ENCODE measurements at places on chromosomes 6 and 20.

GRCh38 chr6:125804264-125804663 lies 13.5 kb downstream of the NCOA7 start:
- DNase-seq, result no peak

GRCh38 chr6:34447910-34448309 lies 18.0 kb upstream of the PACSIN1 start:
- DNase-seq, result no peak

DNA sequence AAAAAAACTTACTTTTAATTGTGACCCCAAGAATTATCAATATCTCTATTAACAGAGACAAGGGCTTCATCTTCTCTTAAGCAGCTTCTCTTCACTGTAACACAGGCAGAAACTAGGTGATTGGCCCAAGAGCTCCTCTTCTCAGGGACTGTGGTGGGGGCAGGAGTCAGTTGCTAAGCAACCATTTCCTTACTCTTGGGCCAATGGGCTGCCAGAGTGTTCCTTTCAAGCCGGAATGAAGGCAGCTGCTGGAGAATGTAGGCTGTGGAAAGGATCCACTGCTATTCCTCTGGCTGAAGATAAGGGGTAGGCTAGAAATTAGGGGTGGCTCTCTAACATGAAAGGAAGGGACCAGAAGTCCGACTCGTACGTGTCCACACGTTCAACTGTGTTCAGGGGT lies at the start of gene SEL1L2:
Gene SEL1L2 (minus strand): TSS at position 150 of the 400 bp plus-strand sequence. CDS start 80 bp downstream, at position 70.
- DNase-seq, result no peak

- DNase-seq, result no peak
These were observed 25.9 kb downstream of the RIN2 start for GRCh38 chr20:19783966-19784401.

- no peak for DNase-seq
These were observed 224.2 kb downstream of the NFATC2 start for GRCh38 chr20:51318058-51318949.
